ENCODE measurements at places on chromosomes 5 and 9.
A peak's percentile ranks its signal among the peaks of the same experiment; 100 is the strongest.

DNA sequence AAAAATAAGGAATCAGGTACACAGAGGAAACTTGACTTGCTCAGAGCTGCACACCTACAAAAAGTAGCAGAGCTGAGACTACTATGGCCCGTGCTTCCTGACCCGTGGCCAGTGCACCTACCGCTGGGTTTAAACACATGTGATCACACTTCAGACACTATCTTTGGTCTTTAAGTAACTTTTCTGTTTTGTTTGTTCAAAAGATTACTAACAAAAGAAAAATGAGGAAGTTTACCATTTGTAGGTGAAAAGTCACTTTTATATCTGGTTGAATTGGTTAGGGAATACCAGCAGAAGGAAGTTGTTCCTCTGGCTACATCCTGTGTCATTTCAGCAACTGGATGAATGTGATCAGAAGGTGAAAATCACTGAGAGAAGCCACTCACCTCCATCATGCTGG lies 6.5 kb upstream of the SYK start:
- no peak for DNase-seq

DNA sequence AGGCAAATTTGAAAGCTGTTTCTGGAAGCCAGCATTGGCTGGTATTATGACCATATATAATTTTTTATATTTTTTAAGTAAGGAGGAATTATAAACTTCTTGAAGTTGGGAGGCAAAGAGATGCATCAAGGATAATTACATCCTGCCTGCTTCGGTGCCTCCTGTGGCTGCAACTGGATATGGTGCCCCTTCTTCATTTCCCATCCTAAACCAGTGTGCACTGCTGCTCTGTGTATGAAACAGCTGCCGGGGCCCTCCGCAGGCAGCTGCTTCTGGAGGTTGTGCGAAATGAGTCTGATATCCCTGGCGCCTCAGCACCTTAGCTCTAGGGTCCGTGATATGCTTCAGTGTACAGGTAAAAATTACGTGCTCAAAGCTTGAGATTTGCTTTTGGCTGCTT lies 304.2 kb downstream of the ENC1 start:
- no peak for DNase-seq

DNA sequence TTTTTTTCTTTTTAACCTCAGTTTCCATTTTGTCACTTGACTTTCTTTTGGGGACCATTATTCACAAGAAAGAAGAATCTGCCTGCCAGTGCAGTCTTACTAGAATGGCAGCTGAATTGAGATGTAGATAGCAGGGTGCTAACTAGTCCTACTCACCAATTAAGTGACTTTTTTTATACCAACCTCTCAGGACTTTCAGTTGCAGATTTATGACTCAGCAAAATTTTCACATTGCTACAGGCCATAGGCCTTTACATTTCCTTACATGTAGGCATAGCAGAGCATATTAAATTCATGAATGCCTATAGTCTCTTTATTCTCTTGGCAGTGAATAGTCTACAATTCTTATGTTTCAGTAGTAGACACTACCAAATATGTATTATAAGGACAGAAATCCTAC lies 54.0 kb upstream of the FKTN start:
- DNase-seq = no peak

DNA sequence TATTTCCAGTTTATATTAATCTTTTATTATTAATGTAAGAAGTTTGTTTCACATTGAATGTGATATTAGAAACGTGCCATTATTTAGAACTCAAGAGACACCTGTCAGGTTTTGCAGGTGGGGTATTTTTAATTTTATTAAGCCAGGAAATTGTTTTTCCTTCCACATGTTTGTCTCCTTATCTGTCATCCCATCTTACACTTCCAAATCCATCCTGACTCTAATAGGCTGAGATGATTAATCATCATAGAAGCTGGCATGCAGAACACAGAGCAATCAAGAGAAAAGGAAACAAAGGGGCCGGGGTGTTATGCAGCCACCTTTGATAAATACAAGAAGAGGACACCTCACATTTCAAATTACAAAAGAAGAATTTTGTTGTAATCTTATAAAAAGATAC lies 506.5 kb downstream of the ISL1 start:
- DNase-seq = no peak

DNA sequence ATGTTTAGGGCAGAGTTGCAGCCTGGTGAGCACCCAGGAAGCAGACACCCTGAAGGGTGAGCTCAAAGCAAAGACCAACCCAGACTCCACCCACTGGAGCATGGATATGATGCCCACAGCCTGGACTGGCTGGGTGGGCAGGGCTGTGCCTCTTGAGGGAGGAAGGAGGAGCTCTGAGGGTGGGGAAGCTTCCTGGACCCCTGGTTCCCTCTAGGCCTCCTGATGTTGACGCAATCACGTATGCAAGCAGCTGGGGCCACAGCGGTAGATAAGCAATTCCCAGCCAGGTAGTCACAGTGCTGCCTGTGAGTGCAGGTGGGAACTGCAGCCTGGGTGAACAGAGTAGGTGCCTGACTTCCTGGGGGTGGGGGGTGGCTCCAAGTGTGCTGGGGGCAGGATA lies 271.5 kb downstream of the CDK5RAP2 start:
- no peak for DNase-seq

- DNase-seq = no peak
These were observed 20.4 kb upstream of the ITGA1 start for GRCh38 chr5:52767217-52767743.

GRCh38 chr5:72015103-72015548 lies 92.1 kb upstream of the MAP1B start:
- DNase-seq = no peak

- DNase-seq = peak; percentile 47
These were observed 603.8 kb downstream of the TLE4 start for GRCh38 chr9:80175286-80176150.

GRCh38 chr5:122053181-122054109 lies 24.6 kb downstream of the LOX start:
- no peak for DNase-seq

- peak; percentile 56 for DNase-seq
These were observed 177.0 kb downstream of the CDK5RAP2 start for GRCh38 chr9:120402741-120403542.

DNA sequence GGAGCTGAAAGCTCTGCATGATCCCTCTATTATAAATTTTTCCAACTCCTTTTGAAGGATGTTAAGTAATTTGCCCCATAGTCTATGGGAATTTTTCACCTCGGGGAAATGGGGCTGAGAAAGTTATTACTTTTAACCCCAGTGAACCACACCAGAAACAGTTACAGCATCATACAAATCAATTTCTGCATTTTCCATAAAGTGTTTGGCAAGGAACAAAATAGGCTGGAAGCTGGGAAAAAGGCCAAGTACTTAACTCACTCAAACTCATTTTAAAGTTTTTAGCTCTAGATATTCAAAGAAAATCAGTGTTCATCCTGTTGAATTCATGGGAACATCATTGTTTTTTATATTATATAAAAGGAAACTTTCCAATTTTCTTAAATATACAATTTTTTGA lies 160.9 kb downstream of the SH3GL2 start:
- DNase-seq = no peak

GRCh38 chr9:134061688-134062371 lies 6.0 kb downstream of the BRD3 start:
- no peak for DNase-seq

DNA sequence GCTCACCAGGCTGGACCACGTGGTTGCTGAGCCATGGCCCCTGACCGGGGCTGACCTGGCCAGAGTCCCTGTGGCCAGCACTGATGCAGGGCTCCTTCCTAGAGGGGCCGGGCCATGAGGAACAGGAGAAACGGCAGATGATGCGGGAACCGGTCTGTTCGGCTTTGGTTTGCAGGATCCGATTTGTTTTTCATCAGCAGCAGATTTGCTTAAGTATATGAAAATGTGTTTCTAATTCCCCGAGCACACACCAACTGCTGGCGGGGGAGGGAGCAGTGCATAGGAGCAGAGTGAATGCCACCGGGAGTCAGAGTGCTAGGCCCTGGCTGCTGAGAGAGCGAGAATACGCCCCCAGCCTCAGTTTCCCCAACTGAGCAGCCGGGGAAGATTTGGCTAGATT lies 13.6 kb downstream of the NTNG2 start:
- DNase-seq = no peak

- no peak for DNase-seq
These were observed 2.8 kb downstream of the TUBB4B start for GRCh38 chr9:137243626-137244485.

- DNase-seq = no peak
These were observed 46.1 kb downstream of the ENC1 start for GRCh38 chr5:74594137-74595040.

DNA sequence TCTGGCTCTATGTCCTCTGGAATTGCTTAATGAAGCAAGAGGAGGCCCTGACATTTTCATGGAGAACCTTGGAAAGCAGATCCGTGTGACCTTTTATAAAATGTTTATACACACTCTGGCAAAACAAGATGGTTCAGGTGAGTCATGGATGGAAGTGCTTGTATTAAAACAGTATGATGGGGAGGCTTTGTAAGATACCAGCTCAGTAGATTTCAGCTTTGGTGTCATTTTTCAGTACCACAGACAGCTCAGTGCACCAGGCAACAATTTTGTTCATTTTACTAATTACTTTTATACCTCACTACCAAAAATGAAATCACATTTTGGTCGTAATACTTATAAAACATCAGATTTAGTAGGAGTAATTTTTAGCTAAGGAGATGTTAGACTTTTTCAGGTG lies 5.2 kb downstream of the KCNN2 start:
- no peak for DNase-seq

- DNase-seq = no peak
These were observed 2243.8 kb upstream of the C9orf72 start for GRCh38 chr9:29816954-29817703.

- no peak for DNase-seq
These were observed 812.3 kb upstream of the GRAMD2B start for GRCh38 chr5:125610892-125611291.

DNA sequence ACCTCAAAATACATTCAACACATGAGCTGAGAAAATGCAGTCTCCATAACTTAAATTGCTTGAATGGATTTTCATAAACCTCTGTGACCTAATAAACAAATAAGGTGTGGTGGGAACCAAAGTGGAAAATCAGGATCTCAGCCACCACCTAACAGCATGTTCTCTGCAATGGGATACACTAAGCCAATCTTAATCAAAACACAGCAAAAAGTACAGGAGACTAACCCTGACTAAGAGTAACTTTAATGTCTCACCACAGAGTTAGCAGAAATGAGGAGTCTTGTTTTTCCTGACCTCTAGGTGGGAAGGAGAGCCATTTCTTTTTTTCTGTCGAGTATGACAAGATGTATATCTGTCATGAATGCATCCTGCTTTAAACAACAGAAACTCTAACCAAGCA lies 48.5 kb downstream of the PLK2 start:
- no peak for DNase-seq

GRCh38 chr9:134061019-134061687 lies 6.7 kb downstream of the BRD3 start:
- no peak for DNase-seq

DNA sequence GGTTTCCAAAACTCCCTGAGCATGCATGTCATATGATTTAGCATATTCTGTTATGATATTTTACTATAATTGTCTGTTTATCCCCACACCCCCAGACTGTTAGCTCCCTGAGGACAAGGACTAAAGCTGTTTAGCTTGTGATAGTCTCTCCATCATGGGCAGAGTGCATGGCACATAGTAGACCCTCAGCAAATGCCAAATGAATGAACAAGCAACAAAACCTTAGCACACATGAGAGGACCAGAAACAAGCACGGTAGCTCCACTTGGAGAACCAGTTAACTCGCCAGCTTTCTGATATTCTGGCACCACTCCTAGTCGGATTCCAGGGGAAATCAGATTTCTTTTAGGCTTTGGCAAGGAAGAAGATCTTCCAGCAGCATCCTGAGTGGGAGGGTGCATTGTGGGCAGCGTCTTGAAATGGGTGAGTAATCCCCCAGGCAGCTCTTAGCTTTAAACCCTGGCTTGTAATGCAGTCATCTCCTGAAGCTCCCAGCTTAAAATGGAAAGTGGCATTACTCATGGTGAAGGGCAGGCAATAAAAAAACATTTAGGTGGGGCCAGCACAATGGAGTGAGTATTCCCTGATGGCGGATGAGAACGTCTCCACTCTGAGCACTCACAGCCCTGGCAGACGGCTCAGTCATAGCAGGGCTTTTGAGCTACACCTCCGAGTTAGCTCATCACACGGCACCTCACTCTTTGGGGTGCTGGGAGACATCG lies 41.1 kb downstream of the FGF1 start:
- DNase-seq = peak; percentile 91

GRCh38 chr5:37837414-37838032 lies 2.3 kb downstream of the GDNF start:
- DNase-seq = peak; percentile 9

DNA sequence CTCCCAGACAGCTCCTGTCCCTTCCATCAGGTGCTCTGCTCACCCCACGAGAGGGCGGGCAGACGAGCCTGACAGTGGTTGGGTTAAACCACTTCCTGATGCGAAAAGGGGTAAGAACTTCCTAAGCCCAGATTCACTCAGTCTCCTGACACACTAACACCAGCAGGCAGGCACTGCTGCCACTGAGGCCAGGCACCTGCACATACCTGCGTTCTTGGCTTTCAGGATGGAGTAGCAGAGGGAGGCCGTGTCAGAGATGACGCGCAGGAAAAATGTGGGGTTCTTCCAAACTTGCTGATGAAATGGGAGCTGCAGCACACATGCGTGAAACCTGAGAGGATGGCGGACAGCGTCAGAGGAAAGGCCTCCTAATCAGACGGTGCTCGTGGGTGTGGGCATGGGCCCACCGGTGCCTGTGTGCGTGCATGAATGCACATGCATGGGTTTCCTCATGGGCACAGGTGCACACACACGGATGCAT lies 29.9 kb downstream of the SLC6A18 start:
- no peak for DNase-seq

GRCh38 chr9:84939774-84940173 lies 270.2 kb downstream of the NTRK2 start:
- DNase-seq = no peak

DNA sequence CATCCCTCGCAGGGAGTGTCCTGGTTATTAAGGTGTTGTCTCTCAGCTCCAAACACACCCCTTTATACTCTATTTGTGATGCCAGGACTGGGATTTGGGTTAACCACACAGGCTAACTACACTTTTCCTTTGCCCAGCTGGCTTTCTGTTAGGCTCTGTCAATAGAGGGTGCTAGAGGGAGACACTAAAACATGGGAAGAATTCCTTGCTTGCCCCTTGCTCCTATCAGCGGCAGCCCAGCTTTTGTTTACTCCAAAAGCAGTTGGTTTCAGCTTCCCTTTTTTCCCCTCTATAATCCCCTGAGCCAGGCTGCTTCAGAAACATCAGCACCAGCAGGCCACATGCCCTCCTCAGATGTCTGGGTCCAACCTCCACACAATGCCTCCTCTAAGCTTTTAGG lies 297.1 kb downstream of the KCTD16 start:
- peak; percentile 25 for DNase-seq

DNA sequence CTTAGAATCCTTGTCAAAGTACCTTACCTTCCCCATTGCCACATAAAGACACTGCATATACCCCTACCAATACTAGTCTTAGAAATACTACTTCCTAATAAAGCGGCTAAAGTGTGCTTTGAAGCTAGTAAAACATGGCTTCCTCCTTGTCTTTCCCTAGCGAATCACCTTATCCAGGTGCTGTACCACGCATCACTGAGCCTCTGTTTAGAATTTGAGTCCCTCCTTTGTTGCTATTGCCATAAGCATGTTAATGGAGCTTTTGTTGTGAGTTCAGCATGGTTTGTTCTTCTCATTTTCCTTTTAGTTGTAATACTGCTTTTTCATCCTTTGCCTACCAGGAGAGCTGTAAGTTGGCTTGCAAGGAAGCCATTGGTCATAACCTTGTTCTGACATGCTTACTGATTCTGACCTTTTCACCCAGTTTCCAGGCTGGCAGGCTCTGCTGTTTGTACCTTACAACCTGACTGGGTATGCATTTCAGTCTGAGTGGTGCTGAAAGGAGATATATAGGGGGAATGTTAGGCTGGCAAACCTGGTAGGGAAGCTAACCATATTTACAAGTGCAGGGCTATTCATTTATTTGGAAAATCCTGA lies 49.8 kb downstream of the LMNB1 start:
- DNase-seq = no peak
